ENCODE measurements at places on chromosomes 11 and 22.

- no peak for DNase-seq
These were observed 354.6 kb downstream of the DDX10 start for GRCh38 chr11:109019342-109019936.

DNA sequence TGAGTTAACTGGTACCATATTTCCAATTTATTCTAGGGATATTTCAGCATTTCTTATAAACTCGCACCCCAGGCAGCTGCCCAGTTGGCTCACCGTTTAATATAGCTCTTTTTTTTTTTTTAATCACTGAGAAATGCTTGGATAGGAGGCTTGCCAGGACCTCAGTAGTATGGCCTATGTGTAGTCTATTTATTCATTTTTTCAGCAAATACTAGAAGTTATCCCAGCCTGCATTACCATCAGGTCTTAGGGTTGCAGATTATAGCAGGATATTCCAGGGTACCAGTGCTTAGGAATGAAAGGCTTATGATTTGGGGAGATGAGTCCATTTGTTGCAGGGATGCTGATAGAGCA is 26.6 kb downstream of the PARVA start:
- no peak for DNase-seq

GRCh38 chr11:10982704-10983510 is 125.1 kb upstream of the ZBED5 start:
- peak; percentile 19 for DNase-seq

GRCh38 chr11:36605221-36606216 is 7.5 kb upstream of the RAG2 start:
- DNase-seq: no peak

- DNase-seq: no peak
These were observed 58.5 kb downstream of the SLC22A9 start for GRCh38 chr11:63427971-63428508.

- DNase-seq: peak; percentile 42
These were observed 75.9 kb downstream of the LDLRAD3 start for GRCh38 chr11:36019722-36020121.

DNA sequence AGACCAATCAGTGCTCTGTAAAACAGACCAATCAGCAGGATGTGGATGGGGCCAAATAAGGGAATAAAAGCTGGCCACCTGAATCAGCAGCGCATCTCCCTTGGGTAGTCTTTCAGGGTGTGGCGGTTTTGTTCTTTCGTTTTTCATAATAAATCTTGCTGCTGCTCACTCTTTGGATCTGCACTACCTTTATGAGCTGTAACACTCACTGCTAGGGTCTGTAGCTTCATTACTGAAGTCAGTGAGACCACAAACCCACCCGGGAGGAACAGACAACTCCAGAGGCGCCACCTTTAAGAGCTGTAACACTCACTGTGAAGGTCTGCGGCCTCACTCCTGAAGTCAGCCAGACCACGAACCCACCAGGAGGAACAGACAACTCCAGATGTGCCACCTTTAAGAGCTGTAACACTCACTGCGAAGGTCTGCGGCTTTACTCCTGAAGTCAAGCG is 175.5 kb upstream of the PDGFD start:
- no peak for DNase-seq

- peak; percentile 94 for DNase-seq
These were observed 13.1 kb downstream of the B3GNT6 start for GRCh38 chr11:77047007-77047927.

GRCh38 chr11:100980156-100980555 is 149.5 kb downstream of the PGR start:
- peak; percentile 10 for DNase-seq

DNA sequence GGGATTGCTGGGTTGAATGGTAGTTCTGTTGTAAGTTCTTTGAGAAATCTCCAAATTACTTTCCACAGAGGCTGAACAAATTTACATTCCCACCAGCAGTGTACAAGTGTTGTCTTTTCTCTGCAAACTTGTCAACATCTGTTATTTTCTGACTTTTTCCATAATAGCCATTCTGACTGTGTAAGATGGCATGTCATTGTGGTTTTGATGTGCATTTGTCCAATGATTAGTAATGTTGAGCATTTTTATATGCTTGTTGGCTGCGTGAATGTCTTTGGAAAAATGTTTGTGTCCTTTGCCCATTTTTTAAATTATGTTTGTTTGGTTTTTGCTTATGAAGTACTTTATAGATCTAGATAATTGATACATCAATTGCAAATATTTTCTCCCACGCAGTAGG is 1025.0 kb downstream of the JRKL start:
- DNase-seq: peak; percentile 80

DNA sequence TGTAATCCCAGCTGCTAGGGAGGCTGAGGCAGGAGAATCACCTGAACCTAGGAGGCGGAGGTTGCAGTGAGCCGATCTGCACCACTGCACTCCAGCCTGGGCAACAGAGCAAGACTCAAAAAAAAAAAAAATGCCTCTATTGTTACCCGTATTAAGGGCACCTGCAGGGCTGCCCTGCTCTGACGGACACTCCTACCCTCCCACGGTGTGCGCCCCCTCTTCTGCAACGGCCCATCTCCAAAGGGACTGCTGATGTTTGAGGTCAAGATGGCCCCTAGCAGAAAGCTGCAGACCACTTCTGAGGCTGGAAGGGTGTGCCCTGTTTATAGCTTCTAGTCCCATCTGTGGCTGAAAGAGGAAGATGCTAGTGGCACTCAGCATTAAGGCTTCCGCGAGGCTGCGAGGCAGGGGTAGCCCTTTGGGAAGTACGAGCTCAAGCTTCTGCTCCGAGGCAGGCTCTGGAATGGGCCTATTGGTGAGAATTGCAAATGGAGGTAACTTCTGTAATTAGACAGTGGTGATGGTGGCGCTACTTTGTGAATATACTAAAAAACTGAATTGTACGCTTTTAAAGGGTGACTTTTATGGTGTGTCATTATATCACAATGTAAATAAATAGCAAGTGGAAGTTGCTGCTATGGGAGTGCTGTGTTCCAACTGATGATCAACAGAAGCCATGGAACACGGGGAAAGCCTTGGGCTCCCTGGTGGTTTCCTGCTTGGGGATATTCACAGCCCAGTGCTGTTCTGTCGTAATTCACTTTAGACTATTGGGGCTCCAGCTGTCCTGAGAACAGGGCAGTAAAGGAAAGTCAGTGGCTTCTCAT is 24.3 kb downstream of the ARFGAP2 start:
- DNase-seq: peak; percentile 8

- peak; percentile 51 for DNase-seq
These were observed 561 bp downstream of the PGM2L1 start for GRCh38 chr11:74397501-74398243.

- peak; percentile 42 for DNase-seq
These were observed 9.8 kb downstream of the YAP1 start for GRCh38 chr11:102119997-102120396.

GRCh38 chr11:71327156-71328085 is 75.0 kb upstream of the SHANK2 start:
- DNase-seq: no peak

- DNase-seq: peak; percentile 27
These were observed 34.6 kb downstream of the SPECC1L start for GRCh38 chr22:24305260-24305692.

DNA sequence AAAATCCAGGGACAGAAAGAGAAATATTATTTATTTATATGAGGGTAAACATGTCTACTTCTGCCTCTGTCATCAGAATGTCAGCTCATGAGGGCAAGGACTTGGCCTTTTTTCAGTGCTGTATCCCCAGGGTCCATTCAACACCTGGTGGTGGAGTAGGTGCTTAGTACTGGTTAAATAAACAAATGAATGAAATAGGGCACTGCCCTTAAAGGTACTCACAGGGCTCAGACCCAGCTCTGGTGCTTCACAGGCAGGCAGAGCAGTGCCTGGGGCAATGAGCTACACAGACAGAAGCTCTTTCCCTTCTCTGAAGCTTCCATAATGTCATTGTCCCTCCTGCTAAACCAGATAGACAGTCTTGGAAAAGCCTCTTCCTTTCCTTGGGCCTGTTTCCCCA is 30.9 kb downstream of the P4HA3 start:
- no peak for DNase-seq

GRCh38 chr11:93274851-93275250 is 55.7 kb upstream of the DEUP1 start:
- DNase-seq: no peak

DNA sequence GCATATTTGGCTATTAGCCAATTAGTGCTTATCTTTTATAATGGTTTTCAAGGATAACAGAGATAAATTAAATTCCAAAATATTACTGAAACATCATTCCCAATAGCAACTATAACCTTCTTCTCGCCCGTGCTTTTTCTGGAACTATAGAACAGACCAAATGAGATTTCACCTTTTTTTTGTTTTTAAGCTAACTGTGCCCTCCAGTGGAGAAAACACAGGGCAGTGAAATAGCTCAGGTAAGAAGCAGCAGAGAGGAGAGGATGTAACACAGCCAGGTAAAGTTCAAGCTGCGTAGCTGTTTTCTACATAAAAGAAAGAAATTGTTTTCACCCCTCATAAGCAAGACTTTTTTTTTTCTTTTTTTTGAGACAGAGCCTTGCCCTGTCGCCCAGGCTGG is 28.2 kb downstream of the HSD17B12 start:
- no peak for DNase-seq

GRCh38 chr11:126163074-126163700 is 48.3 kb downstream of the RPUSD4 start:
- peak; percentile 82 for DNase-seq

DNA sequence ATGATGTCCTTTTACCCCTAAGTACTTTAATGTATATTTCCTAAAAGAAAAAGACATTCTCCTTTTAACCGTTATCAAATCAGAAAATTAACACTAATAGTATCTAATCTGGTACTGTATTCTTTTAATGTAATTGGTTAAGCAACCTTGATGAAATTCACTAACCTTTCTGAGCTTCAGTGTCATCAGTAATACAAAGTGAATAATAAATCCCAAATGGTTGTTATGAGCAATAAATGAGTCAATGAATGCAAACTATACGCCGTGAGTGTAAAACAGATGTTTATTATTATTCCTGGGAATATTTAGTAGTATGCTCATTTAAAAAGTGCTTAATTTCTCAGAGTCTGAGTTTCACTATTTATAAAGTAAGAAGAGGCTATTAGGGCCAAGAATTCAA is 21.5 kb downstream of the UEVLD start:
- peak; percentile 49 for DNase-seq

- DNase-seq: peak; percentile 39
These were observed 58.3 kb downstream of the SLC22A12 start for GRCh38 chr11:64649291-64649697.

GRCh38 chr11:17595526-17596309 is 48.7 kb downstream of the OTOG start:
- no peak for DNase-seq

GRCh38 chr11:34208266-34209135 is 103.1 kb downstream of the NAT10 start:
- peak; percentile 53 for DNase-seq

- peak; percentile 49 for DNase-seq
These were observed at the start of gene PARVB for GRCh38 chr22:44024288-44024921. PARVB (plus strand) TSS chr22:44024302; CDS start chr22:44024340, 38 bp downstream.

- DNase-seq: no peak
These were observed 96.1 kb downstream of the SHANK2 start for GRCh38 chr11:71156301-71156700.

DNA sequence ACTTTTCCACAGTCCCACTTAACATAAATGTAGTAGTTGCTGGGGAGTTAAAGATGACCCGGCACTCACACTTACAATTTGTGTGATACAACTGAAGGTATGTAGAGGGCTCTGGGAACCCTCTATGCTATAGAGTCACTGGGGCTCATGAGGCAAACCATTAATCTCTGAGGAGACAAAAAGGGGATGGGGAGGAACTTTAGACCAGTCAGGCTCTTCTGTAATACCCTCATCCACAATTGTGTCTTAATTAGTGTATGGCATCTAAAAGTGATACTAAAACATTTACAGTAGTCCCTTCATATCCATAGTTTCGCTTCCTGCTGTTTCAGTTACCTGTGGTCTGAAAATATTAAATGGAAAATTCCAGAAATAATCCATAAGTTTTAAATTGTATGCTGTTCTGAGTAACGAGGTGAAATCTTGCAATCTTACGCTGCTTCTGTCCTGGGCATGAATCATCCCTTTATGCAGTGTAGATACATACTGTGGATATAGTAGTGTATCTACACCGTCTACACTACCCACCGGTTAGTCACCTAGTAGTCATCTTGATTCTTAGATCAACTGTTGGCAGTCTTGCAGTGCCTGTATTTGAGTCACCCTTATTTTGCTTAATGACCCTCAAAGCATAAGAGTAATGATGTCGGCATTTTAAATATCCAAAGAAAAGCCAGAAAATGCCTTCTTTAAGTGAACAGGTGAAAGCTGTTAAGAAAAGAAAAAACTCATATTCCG is 12.2 kb downstream of the CBL start:
- peak; percentile 99 for DNase-seq

- no peak for DNase-seq
These were observed 329.7 kb downstream of the TBC1D22A start for GRCh38 chr22:47091921-47092700.

- DNase-seq: peak; percentile 86
These were observed 615 bp downstream of the FADS3 start for GRCh38 chr11:61890529-61891330.

- DNase-seq: peak; percentile 12
These were observed 320.4 kb downstream of the KIRREL3 start for GRCh38 chr11:126680131-126680530.

GRCh38 chr11:96464700-96465307 is 75.0 kb downstream of the JRKL start:
- DNase-seq: peak; percentile 88

DNA sequence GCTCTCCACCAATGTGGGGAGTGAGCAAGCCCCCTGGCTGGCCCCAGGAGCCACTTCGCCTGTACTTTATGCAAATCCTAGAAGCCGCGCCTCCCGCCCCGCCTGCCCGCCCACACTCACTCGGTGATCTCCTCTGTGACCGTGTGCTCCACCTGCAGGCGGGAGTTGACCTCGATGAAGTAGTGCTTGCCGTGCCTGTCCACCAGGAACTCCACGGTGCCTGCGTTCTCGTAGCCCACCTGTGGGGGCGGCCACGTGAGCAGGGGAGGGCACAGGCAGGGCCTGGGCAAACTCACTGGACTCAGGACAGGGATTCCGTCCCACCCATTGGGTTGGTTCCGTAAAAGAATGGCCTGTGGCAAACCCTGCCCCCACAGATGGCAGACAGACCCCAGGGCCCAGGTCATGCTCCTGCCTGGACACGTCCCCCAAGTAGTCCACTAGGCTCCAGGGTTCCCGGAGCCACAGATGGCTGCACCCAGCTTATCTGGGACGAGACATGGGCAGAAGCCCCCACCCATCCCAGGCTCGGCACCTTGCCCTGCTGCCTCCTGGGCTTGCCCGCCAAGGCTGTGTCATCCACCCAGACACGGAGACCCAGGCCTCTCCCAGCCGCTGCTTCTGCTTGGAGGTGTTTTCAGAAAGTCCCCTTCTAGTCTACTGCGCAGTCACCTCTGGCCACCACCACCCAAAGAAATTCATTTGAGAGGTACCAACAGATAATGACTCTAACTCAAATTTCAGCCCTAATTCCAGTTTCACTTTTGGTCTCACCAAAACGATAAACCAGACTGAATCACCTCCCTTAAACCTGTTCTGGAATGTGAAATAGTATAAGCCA is 12.1 kb downstream of the LRFN4 start:
- DNase-seq: peak; percentile 37

GRCh38 chr22:39462443-39463221 is 5.8 kb downstream of the MGAT3 start:
- DNase-seq: no peak

Measured in ELR (cell line).